HT-29 (cell line): ENCODE measurements at places on chromosomes 4 and X. TPM values are rescaled to one million over a fixed set of nuclear protein-coding genes. Genes with fewer than 3 reads are reported as not detected.

Gene VEGFD
- 0.08 TPM in 1 of 2 replicates, not detected in the other for total RNA-seq

Gene CCKAR
- total RNA-seq, result not detected in 2 replicates

Gene CCDC149
- 0.34 and 0.92 TPM in 2 replicates for total RNA-seq

Gene UGT2B10
- 0.25 TPM in 1 of 2 replicates, not detected in the other for total RNA-seq

Gene ERVMER34-1
- 2.9 and 4.6 TPM in 2 replicates for total RNA-seq

Gene SLC9B1
- total RNA-seq, result not detected in 2 replicates

Gene RNF128
- total RNA-seq, result 61.5 and 69.0 TPM in 2 replicates

Gene HTRA3
- not detected in 2 replicates for total RNA-seq

Gene FAT4
- not detected in 2 replicates for total RNA-seq

Gene FAM149A
- 24.1 and 26.6 TPM in 2 replicates for total RNA-seq

Gene NAA11
- total RNA-seq, result not detected in 2 replicates

Gene GPRASP1
- total RNA-seq, result 0.13 and 0.23 TPM in 2 replicates

Gene CENPI
- 11.5 and 13.2 TPM in 2 replicates for total RNA-seq

Gene TMEM271
- total RNA-seq, result not detected in 2 replicates

Gene CXCL11
- 0.10 and 0.31 TPM in 2 replicates for total RNA-seq

Gene SRPX
- total RNA-seq, result not detected in 2 replicates

Gene SLC26A1
- total RNA-seq, result 5.8 and 6.2 TPM in 2 replicates
